WTC11 (cell line): ENCODE measurements at places on chromosomes 12 and 14. TPM values are rescaled to one million over a fixed set of nuclear protein-coding genes. Genes with fewer than 3 reads are reported as not detected.
A peak's percentile ranks its signal among the peaks of the same experiment; 100 is the strongest.

DNA sequence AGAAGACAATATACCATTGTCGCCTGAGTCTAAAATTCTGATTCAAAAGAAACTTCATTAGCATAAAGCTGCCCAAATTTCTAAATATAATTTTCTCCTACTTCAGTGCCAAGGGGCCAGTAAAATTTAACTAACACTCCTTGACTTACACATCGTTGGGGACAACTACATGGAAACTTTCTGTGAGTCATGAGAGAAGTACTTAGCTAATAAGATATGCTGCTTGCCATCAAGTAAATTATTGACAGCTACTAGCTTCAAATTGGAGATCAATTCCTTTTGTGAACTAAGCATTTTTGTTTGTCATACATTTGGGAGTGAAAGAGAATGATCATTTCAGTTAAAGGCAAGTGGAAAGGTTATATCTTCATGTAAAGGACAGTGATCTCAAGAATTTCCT is 373.3 kb downstream of the MDGA2 start:
- H3K27me3 ChIP-seq, result no peaks in the 10 kb centered on the region
- no peak overlapping the region for H3K27ac ChIP-seq
- no peak for DNase-seq
- H3K4me1 ChIP-seq, result 0 out of 2 replicates have a peak, but pooled peaks cover 2% of the 10 kb centered on the region
- no peak overlapping the region for H3K4me3 ChIP-seq
- no peaks in the 10 kb centered on the region for H3K36me3 ChIP-seq

- no peaks in the 10 kb centered on the region for H3K36me3 ChIP-seq
- peaks cover 47% of the 10 kb centered on the region for H3K27me3 ChIP-seq
- peaks cover 10% of the 10 kb centered on the region for H3K4me1 ChIP-seq
- no peak overlapping the region for H3K4me3 ChIP-seq
Measured at GRCh38 chr12:51904951-51905470, 2.3 kb upstream of the ACVRL1 start.

DNA sequence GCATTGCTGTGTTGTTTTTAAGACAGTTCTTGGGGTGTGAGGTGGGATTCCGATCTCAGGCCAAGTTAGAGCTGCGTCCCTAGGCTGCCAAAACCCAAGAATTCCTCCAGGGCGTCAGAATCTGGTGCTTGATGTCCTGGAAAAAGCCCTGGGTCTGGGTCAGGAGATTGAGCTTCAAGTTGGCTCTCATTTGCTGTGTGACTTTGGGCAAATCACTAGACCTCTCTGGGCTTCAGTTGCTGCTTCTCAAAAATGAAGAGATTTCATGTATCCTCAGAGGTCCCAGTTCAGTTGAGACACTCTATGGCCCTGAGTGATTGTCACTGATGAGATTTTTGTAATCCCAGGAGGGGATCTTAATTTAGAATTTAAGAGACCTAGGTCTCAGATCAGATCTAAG is 1.9 kb downstream of the WSCD2 start:
- H3K4me3 ChIP-seq, result no peak overlapping the region
- H3K27ac ChIP-seq, result no peak overlapping the region
- no peaks in the 10 kb centered on the region for H3K36me3 ChIP-seq
- no peak for DNase-seq

DNA sequence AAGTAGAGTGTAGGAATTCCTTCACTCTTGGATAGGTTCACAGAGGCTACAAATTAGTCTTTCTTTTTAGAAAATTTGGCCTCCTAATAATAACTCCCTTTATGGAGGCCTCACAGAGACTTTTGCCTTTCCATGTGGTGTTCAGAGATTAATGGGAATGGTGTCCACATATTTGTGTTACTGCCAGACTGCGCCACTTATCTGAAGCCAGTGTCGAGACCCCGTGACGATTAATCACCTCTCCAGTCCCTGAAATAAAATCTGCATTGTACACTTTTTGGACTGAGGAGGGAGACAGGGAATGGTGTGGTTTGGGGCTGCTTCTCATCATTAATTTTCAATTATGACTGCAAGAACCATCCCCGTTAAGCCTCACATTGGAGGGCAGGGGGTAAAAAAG is 980.5 kb downstream of the FLRT2 start:
- no peaks in the 10 kb centered on the region for H3K4me1 ChIP-seq
- no peak for DNase-seq
- no peaks in the 10 kb centered on the region for H3K36me3 ChIP-seq
- no peaks in the 10 kb centered on the region for H3K27me3 ChIP-seq

GRCh38 chr14:65184032-65184764 is 81.9 kb upstream of the MAX start:
- no peak overlapping the region for H3K27ac ChIP-seq
- no peak for DNase-seq
- H3K36me3 ChIP-seq, result peaks cover 23% of the 10 kb centered on the region
- peaks cover 54% of the 10 kb centered on the region for H3K4me1 ChIP-seq
- peaks cover 35% of the 10 kb centered on the region for H3K27me3 ChIP-seq

GRCh38 chr12:9598363-9598762 is 9.4 kb downstream of the KLRB1 start:
- no peak overlapping the region for H3K4me3 ChIP-seq
- H3K27ac ChIP-seq, result no peak overlapping the region
- H3K4me1 ChIP-seq, result peaks cover 13% of the 10 kb centered on the region
- H3K27me3 ChIP-seq, result no peaks in the 10 kb centered on the region
- no peaks in the 10 kb centered on the region for H3K36me3 ChIP-seq

- no peaks in the 10 kb centered on the region for H3K36me3 ChIP-seq
- no peak overlapping the region for H3K4me3 ChIP-seq
- peaks cover 7% of the 10 kb centered on the region for H3K4me1 ChIP-seq
- peaks cover 58% of the 10 kb centered on the region for H3K27me3 ChIP-seq
Measured at GRCh38 chr12:53061404-53062010, 11.6 kb downstream of the TNS2 start.

DNA sequence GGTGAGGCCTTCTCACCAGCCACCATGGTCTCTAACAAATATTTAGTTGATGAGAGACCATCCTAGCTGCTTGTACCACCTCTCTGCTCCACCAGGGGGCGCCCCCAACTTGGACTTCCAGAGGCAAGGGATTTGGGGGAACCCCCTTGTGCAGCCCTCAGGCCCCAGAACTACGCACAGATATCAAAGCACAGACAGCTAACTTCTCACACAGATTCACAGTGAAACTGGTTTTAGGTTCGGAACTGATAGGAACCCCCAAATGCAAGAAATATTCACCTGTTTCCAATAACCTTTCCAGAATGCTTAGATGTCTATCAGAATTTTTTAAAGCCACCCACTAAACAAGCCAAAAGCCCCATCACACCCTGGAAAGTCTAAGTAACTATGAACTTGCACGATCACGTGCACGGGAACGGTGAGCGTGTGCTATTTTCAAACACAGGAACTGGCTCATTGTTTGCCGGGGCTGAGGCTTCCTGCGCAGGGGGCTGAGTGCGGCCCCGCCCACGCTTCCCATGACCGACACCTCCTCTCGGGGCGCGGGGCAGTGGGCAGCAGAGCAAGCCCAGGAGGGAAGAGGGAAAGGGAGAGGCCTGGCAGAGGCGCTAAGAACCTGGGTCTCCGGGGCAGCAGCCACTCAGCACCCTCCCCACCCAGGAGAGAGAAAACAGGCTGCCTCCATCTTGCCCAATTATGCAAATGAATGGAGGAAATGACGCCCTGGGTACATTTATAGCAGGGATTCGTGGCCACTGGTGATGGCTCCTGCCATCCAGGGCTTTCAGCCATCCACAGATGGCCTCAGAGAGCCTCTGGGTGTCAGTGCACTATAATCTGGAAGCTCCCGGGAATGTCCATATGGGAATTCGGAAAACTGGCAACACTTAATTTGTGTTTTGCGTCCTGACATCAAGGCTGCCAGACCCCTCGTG is 79.4 kb upstream of the GPR68 start:
- H3K4me3 ChIP-seq, result no peak overlapping the region
- peaks cover 9% of the 10 kb centered on the region for H3K4me1 ChIP-seq
- DNase-seq, result peak; percentile 90

GRCh38 chr12:54136844-54137580 is 51.8 kb downstream of the SMUG1 start:
- no peaks in the 10 kb centered on the region for H3K36me3 ChIP-seq
- H3K27me3 ChIP-seq, result peaks cover 99% of the 10 kb centered on the region
- H3K4me1 ChIP-seq, result peaks cover 16% of the 10 kb centered on the region
- H3K4me3 ChIP-seq, result no peak overlapping the region
- DNase-seq, result no peak

DNA sequence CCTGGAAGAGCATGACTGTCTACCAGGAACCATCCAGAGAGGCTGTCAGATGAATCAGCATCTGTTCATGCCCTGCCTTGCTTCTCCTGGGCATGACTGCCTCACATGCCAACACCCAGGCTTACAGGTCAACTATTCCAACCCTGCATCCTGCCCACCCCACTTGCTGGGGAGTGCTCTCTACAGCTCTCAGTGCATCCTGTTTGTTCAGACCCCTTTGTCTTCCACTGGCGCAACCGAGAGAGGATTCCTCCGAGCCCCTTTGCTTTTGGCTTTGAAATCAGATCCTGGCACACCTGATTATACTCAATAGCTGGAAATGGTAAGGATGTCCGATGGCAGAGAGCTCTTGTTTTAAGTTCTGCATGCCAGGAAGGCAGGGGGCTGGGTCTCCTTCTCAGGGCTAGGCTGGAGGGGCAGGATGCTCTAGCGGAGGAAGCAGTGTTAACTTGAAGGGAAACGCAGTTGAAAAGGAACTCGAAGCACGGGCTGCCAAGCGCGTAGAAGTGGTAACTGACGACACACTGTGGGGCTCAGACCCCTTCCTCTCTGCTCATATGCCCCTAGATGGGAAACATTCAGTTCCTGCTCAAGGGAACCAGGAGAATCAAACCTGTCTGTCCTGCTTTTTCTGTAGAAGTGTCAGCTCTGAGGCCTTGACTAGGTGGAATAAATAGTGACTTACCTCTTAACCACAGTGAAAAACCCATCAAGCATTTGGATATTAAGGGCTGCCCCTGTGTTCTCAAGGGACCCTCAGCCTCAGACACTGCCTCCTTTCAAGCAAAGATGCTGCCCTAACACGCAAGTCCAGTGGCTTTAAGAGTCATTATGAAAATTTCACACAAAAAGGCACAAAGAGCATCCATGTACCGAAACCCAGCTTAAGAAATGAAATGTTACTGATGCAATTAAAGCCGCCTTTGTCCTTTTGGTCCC is 297.5 kb downstream of the ZFP36L1 start:
- no peak overlapping the region for H3K4me3 ChIP-seq
- DNase-seq, result no peak
- H3K4me1 ChIP-seq, result peaks cover 46% of the 10 kb centered on the region
- no peaks in the 10 kb centered on the region; the same call in 1 of the 2 replicates for H3K27me3 ChIP-seq
- H3K36me3 ChIP-seq, result no peaks in the 10 kb centered on the region

GRCh38 chr14:102893452-102893851 is 29.0 kb upstream of the AMN start:
- no peaks in the 10 kb centered on the region for H3K27me3 ChIP-seq
- no peaks in the 10 kb centered on the region for H3K4me1 ChIP-seq
- H3K4me3 ChIP-seq, result no peak overlapping the region
- no peaks in the 10 kb centered on the region for H3K36me3 ChIP-seq

DNA sequence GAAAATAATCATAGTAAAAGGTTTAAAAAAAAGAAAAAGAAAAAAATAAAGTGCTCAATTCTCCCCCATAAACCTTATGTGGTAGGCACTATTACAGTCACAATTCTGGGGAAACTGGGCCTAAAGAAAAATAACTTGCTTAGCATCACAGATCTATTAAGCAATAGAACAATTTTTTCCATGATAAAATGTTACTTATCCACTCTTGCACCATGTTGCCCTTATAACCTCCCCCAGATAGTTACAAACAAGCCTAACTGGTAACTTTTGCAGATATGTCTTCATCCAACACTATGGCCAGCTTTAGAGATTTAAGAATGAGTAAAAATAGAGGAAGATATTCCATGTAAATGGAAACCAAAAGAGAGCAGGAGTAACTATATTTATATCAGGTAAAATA is 164.8 kb downstream of the DUSP6 start:
- H3K27ac ChIP-seq, result no peak overlapping the region
- no peaks in the 10 kb centered on the region for H3K27me3 ChIP-seq
- peaks cover 14% of the 10 kb centered on the region for H3K36me3 ChIP-seq
- no peak overlapping the region for H3K4me3 ChIP-seq
- DNase-seq, result no peak
- no peaks in the 10 kb centered on the region for H3K4me1 ChIP-seq

GRCh38 chr12:133226690-133227089 is 9.0 kb downstream of the ANHX start:
- no peak for DNase-seq
- H3K4me3 ChIP-seq, result no peak overlapping the region
- H3K4me1 ChIP-seq, result no peaks in the 10 kb centered on the region
- H3K27ac ChIP-seq, result no peak overlapping the region
- peaks cover 71% of the 10 kb centered on the region for H3K36me3 ChIP-seq
- H3K27me3 ChIP-seq, result peaks cover 18% of the 10 kb centered on the region

Gene RASSF9
- total RNA-seq, result 0.25 to 0.33 TPM (median 0.30 TPM) in 3 replicates

Gene SGPP1
- 8.0 to 8.5 TPM (median 8.5 TPM) in 3 replicates for total RNA-seq

Gene GRIN2B
- total RNA-seq, result 1.3 to 1.6 TPM (median 1.4 TPM) in 3 replicates

Gene RPGRIP1
- 0.41 to 0.71 TPM (median 0.50 TPM) in 3 replicates for total RNA-seq

Gene A2ML1
- total RNA-seq, result 9.1 to 11.5 TPM (median 10.5 TPM) in 3 replicates

Gene TAMALIN
- total RNA-seq, result 5.5 to 7.1 TPM (median 6.1 TPM) in 3 replicates
